Stimulated activated CD8-positive, alpha-beta memory T cell treated with anti-CD3 and anti-CD28 coated beads, Interleukin-2, amount 100 ng/mL, for 1 hour (primary cell): ENCODE measurements at places on chromosomes 7 and 10.

DNA sequence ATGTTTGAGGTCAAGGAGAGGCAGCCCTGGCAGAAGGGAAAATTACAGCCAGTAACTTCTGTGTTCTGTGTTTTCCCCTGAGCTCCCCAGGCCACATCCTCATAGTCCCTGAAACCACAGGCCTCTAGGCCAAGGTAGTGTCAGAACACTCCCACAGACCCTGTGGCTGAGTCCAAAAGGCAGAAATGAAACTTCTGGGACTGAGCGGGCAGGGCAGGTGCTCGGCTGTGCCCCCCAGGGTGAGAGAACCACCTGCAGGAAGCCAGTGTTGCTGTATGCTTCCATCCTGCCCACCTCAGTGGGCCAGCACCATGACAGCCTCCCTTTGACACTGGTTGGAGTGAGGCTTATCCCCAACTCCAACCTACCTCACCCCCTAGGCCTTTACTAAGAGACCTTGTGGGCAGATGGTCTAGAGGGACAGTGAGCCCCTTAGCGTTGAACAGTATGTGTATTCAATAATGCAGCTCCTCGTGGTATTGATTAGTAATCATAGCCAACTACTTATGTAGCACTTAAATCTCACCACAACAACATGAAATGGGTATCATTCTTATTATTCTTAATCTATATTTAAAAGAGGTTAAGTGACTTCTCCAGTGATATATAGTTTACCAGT is 30.3 kb downstream of the PIK3CG start:
- no peak for DNase-seq

DNA sequence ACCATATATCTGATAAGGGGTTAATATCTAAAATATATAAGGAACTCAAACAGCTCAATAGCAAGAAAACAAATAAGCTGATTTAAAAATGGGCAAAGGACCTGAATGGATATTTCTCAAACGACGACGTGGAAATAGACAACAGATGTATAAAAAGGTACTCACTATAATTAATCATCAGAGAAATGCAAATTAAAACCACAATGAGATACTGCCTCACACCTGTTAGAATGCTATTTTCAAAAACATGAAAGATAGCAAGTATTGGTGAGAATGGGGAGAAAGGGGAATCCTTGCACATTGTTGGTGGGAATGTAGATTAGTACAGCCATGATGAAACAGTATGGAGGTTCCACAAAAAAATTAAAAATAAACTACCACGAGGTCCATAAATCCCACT is 163.2 kb downstream of the DKK1 start:
- no peak for DNase-seq

DNA sequence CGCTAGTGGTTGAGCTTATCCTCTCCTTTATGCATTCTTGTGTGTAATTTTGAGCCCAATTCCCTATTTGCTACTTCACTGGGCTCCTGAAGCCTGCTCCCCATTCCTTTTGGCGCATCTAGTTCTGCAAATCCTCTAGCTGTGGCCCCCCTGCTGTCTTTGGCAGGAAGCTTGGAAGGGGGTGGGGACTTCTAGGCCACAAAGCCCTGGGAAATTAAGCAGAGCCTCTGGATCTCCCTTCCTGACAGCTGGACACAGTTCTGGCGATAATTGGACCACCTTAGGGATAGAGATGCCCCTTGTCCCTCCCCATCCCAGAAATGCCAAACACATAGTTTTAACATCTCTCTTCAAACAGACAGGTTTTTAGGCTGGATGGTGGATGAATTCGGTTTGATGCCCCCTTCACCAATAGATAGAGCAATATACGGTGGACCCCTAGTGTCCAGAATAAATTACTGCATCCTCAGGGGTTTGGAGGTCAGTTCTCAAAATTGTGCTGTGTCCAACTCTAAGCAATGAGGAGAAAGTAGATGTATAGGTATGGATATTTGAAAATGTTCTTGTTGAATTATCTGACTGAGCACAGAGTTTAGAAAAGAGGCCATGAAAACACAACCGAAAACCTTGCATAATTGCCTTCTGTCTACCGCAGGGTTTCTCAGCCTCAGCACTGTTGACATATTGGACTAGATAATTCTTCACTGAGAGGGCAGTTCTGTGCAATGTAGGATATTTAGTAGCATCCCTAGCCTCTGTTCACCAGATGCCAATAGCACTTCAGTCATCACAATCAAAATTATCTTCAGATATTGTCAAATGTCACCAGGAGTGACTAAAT is 75.5 kb downstream of the PAPSS2 start:
- DNase-seq: no peak

DNA sequence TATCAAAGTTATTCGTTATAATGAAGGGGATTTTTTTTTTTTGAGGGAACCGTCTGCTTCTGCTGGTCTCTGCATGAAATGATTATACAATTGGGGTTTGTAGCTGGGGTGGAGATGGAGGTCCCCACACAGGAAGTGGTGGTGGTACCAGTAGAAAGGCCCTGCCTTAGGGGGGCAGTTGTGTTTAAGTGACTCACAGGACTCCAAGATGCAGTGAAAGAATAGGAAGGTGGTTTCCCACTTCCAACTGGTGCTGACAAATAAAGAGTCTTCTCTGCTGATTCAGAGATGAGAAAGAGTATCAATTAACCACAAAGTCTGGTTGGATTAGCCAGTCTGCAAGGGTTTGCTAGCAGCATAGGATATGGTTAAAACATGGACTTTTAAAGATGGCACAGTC is 376.0 kb downstream of the SORCS3 start:
- DNase-seq: no peak

- DNase-seq: no peak
These were observed 2.2 kb downstream of the SMC3 start for GRCh38 chr10:110569736-110570135.

- DNase-seq: no peak
These were observed 37.1 kb downstream of the TMEM229A start for GRCh38 chr7:123995617-123996326.

GRCh38 chr7:104791080-104791479 is 222.9 kb upstream of the KMT2E start:
- no peak for DNase-seq

DNA sequence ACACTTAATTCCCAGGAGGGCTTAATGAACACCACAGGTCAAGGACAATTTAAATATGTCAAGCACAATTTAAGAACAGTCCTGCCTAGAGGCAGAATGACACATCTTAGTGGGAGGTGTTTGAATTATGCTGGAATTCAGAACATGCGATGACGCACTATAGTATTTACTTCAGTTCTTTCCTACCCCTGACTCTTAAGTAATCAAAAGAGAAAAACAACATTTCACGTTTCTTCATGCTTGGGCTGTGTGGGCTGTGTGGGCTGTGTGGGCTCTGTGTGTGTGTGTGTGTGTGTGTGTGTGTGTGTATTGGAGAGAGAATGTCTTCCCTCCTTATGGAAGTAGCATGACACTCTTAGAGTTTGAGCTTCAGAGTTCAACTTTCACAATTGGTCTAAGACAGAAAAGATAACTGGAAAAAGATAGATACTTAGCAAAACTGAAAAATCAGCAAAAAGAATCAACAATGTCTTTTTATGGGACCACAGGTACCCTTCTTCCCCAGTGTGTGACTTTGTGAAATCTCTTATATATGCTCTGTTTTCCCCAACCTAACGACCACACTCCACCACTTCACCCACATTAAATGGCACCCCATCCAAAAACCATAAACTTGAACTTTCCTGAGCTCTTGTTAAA is 33.7 kb upstream of the CABCOCO1 start:
- no peak for DNase-seq

DNA sequence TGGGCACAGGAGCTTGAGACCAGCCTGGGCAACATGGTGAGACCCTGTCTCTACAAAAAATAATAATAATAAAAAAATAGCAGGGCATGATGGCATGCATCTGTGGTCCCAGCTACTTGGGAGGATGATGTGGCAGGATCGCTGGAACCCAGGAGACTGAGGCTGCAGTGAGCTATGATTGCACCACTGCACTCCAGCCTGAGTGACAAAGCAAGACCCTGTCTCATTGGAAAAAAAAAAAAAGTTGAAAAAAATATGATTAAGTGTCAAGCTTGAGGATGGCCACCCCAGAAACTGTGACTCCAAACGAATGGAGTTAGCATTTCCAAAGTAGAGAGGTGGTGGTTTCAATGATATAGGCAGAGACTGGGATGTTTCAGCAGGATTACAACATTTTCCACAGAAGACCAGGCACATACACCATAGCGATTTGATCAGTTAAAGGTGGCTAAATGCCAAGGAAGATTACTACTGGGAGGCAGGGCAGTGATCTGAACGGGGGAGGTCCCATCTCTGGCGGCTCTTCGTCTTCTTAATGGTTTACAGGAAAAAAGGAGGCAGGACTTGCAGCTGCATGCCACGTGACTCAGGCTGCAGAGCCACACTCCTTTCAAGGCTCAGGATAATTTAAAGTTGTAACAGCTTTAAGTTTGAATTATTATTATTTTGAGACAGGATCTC is 250.6 kb upstream of the GALNT17 start:
- DNase-seq: no peak

- DNase-seq: no peak
These were observed 14.0 kb downstream of the GPR146 start for GRCh38 chr7:1058311-1058710.

DNA sequence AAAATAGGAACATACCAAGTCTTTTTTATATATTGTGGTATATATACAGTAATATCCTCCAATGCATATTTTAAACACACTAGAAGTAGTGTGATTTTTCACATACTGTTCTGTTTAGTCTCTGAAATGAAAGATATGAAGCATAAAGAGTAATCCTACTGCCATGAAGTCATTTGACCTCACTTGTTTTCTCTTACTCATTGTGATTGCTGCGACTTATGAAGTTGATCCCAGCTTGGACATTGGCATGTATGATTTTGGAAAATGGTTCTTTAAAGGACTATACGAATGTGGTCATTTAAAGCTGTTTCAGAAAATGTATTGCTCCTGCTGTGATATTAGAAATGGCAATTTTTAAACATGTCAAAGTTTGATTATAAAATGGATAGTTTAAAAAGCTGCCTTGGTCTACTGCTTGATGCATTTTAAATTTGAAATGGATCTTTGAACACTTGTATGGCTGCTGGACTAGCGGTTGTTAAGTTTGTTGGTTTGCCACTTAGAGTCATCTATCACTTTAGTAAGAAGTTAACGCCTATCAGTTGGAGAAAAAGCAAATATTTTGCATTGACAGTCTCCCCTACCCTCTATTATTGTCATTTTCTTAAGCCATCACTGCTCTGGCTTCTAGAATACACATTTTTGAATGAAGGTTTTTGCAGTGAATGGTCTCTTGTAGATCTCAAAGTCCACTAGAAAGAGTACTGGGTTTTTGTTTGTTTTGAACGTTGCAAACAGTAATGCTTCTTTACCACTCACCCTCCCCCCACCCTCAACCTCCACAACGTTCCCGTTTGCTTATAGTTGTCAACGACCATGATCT is 881 bp upstream of the PCGF5 start:
- DNase-seq: no peak

DNA sequence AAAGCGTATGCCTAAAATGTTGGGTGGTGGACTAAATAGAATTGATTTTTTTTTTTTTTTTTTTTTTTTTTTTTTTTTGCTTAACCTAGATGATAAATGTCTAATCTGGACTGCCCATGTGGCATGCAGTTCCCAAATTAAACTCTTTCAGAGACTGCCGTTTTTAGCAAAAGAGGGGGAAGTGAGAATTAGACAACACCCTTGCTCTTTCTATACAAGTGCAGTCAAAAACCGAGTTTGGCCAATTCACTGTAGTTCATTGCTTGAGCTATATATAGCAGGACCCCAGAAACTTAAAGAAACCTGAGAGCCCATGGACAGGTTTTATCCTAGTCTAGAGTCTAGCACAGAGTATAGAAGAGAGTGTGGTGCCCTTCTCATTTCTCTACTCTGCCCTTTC is 141.9 kb downstream of the GRM3 start:
- no peak for DNase-seq

- DNase-seq: no peak
These were observed 39.4 kb upstream of the CXCL12 start for GRCh38 chr10:44424298-44424697.

- DNase-seq: no peak
These were observed 25.4 kb upstream of the TM9SF3 start for GRCh38 chr10:96612055-96612830.

DNA sequence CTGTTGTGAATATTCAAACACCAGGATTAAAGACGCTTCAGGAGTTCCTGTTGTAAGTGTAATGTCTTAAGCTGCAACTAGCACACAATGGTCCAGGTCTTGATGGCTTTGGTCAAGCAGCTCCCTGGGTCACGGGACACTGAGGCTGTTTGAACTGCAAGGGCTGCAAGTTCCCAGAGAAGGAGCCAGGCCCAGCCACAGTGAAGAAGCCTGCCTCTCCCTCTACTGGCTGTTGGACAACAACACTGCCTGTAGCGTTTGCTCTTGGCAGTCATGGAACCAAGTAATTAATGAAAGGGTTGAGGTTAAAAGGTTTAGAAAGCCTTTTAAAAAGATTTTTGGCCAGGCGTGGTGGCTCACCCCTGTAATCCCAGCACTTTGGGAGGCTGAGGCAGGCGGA is 31.9 kb upstream of the GUSB start:
- DNase-seq: no peak

- DNase-seq: no peak
These were observed 31.3 kb downstream of the FAM204A start for GRCh38 chr10:118310822-118311221.

- no peak for DNase-seq
These were observed 98.0 kb upstream of the GPR26 start for GRCh38 chr10:123567984-123568739.

DNA sequence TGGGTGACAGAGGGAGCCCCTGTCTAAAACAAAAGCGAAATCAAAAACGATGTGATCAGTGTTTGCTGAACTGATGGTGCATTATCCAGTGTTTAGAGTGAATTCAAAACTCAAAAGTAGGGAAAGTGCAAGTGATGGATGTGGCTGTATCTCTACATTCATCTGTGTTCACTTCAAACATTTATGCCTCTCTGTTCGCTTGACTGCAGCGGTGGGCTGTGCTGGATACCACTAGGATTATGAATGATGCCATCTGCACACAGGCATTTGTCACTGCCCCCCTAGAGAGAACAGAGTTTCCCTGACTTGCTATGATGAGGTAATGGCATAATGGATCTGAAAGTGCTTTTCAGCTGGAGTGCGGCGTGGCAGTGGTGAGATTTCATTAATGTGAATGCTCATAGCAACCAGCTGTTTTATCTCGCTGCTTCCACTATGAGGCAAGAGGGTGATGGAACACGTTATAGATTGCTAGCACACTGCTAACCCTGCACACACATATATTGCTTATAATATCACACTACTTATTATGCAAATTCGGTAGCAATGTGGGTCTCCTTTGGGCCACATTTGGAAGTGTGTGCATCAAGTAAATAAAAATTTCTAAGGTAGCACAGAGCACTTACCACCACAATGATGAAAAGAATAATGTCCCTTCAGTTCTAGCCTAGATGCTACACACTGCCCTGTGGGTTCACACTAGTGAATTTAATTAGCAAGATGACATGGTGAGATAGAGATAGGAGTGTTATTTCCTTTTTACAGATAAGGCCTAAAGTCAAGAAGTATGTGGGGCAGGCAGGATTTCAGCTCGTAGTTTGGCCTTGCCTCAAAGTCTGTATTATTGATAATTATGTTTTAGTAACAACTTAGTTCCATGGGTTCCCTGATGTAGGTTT is 164.7 kb downstream of the CAMK1D start:
- no peak for DNase-seq

- DNase-seq: no peak
These were observed at the start of gene ABCB4 for GRCh38 chr7:87475359-87476178. Gene ABCB4, minus strand, starts transcription at chr7:87475680. Its CDS starts 215 bp downstream, at chr7:87475465.

- DNase-seq: no peak
These were observed 249.8 kb downstream of the TRIL start for GRCh38 chr7:28708033-28708951.

- no peak for DNase-seq
These were observed 83.5 kb upstream of the GNA12 start for GRCh38 chr7:2927592-2927991.
